ENCODE measurements at places on chromosomes 5 and 9.

DNA sequence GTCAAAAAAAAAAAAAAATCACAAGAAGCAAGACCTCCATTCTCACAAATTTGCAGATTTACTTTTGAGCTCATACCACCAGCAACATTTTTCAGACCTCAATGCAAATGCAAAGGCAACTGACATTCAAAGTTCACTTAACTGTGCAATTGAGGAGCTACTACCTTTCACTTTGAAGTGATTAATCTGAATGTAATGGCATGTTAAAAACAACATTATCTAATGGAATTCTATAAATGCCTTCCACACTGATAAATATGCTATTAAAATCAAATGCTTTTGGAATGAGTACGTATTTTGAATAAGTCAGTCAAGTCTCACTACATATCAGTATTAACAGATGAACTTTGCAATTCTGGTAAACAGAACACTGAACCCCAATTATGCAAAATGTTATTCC is 32.3 kb downstream of the UBQLN1 start:
- no peak for DNase-seq

GRCh38 chr5:173091981-173092380 is 35.8 kb downstream of the CREBRF start:
- no peak for DNase-seq

DNA sequence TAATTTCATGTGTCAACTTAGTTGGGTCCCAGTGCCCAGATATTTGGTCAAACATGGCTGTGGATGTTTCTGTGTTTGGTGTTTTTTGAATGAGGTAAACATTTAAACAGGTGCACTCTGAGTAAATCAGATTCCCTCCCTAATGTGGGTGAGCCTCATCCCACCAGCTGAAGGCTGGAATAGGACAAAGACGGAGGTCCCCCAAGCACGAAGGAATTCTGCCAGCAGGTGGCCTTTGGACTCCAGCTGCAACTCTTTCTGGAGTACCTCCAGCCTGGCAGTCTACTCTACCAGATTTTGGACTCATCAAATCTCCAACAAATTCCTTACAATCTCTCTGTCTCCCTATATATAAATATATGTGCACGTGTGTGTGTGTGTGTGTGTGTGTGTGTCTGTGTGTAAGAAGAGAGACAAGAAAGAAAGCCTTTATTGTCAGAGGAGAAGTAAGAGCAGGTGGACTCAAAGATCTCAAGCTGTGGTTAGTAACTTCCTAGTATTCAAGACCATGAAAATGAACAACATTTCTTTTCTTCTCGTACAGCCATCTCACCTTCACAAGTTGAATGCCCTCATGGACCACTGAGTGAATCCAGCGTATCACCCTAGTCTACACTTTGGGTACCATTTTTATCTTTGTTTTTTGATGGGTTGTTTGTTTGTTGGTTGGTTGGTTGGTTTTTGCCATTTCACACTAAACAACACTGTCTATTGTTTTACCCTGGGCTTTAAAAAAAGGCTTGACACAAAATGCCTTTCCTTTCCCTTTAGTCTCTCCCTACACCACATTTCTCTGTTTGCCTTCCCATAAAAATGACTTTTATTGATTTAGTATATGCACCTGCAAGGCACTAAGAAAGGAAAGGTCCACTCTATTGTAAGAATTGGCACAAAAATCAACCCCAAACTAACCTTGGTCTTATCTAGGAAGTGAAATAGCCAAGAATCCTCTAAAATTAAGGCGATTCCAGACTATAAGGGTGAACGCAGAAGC is 118.7 kb downstream of the TENT4A start:
- no peak for DNase-seq

- no peak for DNase-seq
These were observed 332.8 kb upstream of the PTGER4 start for GRCh38 chr5:40346901-40347300.

- DNase-seq, result no peak
These were observed 382.3 kb upstream of the CDH10 start for GRCh38 chr5:25027061-25027460.

DNA sequence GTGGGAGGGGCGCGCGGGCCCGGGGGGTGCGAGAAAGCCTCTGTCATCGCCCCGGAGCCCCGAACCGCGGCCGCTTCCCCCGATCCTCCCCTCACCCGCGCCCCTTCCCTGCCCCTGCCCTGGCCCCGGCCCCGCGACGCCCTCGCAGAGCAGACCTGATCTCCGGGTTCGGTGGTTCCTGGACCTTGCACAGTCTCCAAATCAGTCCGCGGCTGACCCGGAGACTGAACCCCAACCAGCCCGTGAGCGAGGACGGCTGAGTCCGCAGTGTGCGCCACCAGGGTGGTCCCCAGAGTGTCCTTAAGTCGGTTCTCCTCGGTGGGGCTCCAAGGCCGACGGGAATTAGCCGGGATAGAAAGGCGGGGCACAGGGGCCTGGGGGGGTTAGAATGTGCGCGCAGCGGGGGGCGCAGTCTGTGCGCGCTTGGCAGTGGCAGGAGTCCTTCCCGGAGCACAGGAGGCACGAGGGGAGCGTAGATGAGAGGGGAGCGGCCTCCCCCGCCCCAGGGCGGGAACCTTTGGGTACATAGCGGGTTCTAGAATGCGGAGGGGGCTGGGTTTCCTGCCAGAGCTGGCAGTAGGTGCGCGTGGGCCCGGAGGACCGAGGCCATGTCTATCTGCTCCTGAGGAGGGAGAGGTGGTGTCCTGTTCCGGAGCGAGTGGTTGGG is 779 bp downstream of the PKN3 start:
- DNase-seq, result no peak

- no peak for DNase-seq
These were observed 89.8 kb downstream of the CD180 start for GRCh38 chr5:67106626-67107342.

GRCh38 chr5:116527582-116527981 is 47.0 kb downstream of the SEMA6A start:
- no peak for DNase-seq

DNA sequence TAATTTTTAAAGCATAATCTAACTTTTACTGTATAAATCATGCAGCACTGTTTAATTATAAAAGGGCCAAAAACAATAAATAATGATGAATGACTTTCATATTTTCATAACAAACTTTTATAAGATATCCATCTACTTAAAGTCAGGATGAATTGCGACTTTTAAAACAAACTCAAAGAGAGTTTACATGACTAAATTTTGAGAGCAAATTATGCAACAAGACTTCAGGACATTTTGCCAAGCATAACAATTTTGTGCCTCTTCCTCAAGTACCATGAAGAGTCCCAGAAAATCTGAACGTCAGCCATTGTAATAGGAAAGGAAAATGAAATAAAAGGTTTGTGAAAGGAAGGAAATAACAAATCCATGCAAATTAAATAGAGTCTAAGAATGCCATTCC is 24.4 kb downstream of the ERAP1 start:
- no peak for DNase-seq

DNA sequence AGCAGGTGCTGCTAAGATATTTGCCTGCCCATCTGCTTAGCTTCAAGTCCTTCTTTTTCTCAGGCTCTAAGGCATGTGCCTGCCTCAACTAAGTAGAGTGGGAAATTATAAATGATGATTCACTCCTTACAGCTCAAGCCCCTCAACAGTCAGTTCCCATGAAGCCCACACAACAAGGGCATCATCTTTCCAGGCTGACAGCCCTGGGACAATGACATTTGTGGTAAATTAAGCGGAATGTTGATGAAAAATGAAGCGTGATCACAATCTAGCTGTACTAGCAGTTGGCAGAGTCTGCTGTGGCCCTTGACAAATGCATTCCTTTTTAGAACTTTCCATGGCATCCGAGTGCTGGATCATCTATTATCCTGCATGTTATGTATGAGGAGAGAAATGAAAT is 548.6 kb downstream of the KIF4B start:
- no peak for DNase-seq

DNA sequence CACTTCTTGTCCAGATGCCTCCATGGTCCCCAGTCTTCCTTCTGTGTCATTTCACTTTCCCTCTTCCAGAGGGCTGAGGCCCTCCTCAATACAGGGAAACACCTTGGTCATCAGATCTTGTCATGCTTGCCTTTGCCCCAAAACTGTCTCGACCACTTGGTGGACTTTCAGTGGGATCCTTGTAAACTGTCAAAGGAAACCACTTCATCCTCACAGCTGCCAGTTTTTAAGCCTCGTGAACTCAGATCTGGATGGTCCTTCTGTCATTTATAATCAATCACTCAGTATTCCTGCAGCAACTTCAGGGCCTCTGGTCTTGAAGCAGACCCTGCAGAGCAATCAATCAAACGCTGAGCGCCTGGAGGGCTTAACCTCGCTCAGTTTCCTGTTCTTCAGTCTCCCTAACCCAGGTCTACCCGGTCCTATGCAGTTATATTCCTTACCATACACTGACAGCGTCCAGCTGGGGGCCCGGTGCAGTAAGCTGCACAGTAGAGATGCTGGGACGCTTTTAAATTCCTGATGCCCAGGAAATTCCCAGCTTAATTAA is 74.6 kb downstream of the GOLPH3 start:
- DNase-seq, result no peak
